ENCODE measurements at places on chromosomes 7 and 10.

GRCh38 chr7:157991351-157991750, 596.3 kb downstream of the PTPRN2 start:
- DNase-seq: no peak

GRCh38 chr7:55546814-55547213, 25.5 kb downstream of the VOPP1 start:
- peak; percentile 21 for DNase-seq

GRCh38 chr7:158856883-158857668, 718 bp downstream of the DYNC2I1 start:
- no peak for DNase-seq

DNA sequence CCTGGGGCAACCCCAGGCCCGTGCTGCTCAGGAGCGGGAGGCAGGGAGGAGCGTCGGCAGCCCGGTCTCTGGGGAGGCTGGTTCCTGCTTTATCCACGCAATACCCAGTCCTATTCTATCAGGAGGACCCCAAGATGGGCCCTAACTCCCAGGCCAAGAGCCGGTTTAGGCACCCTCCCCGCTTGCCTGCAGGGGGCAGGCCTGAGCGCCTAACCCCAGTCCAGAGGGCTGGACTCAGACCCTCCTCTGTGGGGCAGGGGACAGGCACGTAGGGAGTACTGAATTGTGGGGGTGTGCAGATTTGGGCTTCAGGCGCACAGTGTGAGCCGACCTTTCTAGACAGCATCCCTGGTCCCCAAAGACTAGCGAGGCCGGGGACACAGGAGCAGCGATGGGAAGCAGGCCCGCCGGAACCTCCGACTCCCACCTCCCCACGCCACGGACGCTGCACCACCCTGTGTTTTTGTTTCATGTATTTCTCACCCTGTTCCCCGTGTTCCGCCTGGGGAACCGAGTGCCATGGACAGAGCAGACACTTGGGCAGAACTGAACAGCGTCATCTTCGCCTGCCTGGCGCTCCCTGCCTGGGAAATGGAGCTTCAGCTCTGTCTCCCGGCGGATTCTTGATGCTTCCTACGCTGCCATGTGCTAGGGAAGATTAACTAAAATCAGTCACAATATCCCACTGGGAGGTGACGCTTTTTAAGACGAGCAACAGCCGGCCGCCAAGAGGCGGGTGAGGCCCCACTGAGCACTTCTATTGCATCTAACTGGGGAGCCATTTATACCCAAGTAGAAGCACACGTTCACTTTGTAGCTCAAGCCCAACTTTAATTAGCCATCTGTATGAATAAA, 5.3 kb downstream of the NUDT1 start:
- DNase-seq: no peak

GRCh38 chr7:45606931-45607330, 32.8 kb downstream of the ADCY1 start:
- no peak for DNase-seq

GRCh38 chr7:100957832-100958421, 8.6 kb downstream of the MUC3A start:
- no peak for DNase-seq

- DNase-seq: no peak
Measured at GRCh38 chr10:71694567-71694968, 25.0 kb downstream of the C10orf105 start.

DNA sequence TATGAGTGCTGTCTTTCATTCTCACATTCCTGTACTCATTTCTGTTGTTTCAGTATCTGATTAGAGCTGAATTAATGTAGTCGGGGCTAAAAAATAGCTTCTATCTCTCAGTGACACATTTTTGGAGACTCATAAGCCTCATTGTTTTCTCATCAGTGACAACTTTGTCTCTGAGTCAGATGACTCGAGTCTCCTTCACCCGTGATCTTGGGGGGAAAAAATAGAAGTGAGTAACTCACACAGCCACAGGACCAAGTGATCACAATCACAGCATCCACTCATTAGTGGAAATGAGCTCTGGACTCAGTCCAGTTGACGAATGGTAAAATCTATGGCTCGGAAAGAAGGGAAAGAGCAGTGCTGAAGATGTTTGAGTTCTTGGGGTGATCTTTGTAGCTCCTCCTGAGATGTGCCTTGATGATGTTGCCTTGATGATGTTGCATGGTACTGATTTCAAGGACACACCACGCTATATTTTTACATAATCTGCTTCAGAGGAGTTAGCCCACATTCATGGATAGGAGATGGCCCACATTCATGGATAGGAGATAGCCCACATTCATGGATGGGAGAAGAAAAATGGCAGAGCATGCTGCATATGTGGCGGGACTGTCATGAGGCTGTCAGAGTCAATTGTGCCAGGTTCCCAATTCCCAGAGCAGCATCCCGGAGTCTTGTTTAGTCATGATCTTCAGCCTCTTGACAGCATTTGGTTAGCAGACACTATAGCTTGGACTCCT, 214.7 kb downstream of the CELF2 start:
- no peak for DNase-seq

- no peak for DNase-seq
Measured at GRCh38 chr7:285731-286130, 4.2 kb upstream of the FOXL3 start.

DNA sequence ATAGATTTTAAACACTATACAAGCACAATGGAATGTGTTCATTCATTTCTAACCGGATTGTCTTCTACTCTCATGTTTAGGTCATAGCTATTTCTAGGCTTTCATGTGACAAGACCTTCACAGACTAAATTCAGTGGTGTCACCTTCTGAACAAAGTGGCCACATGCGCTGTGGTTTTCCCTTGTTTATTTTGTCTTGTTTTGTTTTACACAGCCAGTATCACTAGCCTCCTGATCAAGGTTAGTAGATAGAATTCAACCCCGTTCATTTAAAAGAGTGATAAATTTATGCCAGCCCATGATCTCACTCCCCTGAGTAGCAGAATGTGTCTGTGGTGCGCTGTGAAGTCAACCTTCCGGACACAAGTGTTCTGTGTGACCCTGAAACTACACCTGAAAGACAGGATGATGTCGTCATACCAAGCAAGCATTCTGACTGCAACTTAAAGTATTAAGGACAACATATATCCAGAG, 209.1 kb downstream of the CREB5 start:
- DNase-seq: no peak

GRCh38 chr10:86905429-86905828, 52.0 kb downstream of the MMRN2 start:
- no peak for DNase-seq

DNA sequence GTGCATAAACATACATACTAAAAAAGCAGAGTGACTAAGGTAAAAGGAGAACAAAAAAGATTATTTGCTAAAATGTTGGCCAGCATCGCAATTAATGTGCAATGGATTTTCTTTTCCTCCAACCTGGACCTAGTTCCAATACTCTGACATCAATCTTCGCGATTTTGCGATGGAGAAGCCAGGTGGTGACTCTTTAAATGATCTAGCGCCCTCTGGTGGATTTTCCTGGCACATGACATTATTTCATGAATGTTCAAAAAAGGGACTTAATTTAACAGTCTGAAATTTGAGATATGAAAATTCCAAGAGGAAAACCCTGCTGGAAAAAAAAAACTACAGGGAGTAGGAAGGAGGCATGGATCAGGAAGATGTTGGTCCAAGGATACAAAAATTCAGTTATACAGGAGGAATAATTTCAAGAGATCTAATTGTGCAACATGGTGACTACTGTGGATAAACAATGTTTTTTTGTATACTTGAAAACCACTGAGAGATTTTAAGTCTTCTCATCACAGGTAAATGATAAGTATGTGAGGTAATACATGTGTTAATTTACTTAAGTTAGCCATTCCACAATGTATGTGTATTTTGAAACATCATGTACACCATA, 4.3 kb upstream of the KCNMA1 start:
- no peak for DNase-seq

- no peak for DNase-seq
Measured at GRCh38 chr7:139709485-139709884, 68.3 kb downstream of the HIPK2 start.

DNA sequence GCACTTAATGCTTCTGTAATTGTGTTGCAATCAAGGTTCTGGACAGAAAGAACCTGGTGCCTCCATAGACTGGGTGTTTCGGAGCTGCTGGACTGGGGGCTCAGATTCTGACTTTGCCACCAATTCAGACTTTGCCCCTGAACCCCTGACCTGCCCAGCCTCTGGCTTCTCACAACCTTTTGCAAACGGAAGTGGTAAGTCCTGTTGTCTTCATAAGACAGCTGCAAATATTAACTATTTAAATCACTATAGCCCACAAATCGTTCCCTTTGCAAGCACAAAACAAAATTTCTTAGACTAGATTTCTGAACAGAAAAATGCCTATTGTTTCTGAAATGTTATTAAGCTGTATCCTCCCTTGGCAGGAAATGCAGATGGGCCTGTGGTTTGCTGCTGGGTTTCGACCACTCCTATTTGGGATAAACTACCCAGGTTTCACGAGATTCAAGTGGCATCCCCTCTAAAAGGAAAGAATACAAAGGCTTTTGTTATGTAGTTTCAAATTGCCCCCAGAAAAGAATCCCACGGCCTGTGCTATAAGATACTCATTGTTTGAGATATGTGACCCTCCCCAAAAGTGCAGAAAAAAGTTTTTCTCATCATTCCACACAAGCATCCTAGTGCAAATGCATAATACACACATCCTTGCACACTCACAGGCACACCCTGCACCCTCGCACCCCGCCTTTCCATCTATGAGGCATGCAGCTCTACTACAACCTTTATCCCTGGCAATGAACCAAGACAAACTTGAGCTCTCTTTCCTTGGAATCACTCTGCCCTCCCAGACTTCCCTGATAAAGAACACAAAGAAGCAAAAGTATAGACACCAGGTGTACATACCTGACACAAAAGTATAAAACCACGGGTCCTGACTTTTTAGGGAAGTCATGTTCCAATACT, 209.1 kb downstream of the PRPF18 start:
- DNase-seq: no peak

DNA sequence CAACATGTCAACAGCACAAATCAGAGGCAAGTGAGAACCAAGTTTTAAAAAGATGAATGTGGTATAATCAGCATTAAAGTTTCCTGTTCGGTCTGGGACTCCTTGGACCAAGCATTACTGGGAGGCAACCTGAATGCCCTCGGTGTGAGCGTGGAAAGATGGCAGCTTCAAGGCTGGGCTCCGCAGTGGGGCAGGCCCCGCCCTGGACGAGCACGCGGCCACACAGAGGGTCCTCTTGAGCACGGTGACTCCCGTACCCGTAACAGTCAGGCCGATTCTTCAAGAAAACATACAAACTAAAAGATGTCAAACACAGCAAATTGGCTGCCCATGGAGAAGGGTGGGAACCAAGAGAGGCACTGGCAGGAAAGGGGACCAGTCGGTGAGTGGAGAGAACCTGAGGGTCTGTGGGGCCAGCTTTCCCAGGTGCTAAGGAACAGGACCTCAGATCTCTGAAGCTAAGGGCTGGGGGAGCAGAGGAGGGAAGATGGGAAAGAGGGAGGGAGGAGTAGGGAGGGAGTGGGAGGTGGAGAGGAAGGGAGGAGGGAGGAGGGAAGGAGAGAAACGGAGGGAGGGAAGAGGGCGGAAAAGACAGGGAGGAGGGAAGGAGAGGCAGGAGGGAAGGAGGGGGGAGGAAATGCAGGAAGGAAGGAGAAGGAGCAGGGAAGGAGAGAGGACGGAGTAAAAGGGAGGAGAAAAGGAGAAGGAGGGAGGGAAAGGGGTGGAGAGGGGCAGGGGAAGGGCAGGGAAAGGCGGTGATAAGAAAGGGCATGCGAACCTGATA, 71.2 kb upstream of the FAM20C start:
- no peak for DNase-seq

DNA sequence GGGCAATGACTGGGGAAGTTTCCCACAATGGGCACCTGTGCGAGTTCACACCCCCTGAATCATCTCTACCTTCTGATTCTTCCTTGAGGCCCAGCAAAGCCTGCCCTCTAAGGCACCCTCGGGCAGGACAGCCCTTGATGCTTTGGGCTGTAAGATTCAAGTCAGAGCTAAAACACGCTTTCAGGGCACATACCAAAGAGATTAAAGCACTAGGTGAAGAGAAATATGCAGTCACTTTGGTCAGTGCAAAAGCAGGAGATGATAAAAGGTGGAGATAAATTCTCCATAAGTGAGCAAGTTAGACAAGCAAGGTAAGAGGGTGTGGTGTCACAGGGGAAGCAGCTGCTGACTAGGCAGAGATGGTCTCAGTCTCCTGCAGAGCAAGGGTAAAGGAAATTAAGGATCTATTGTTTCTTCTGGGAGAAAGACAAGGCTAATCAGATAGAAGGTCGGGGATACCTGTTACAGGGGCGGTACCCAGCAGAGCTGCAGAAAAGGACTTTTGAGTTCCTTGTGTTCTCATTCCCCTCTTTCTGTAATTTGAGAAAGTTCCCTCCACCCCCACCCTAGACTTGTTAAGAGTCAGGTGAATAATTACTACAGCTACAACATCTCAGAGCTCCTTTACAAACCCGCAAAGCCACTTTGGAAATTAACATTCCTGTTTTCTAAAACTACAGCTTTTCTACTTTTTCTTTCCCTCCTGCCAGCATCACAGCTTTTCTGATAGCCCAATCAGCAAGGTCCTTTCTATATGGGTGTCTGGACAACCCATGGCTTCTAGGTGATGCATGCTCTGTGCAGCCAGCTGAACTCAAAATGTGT, 26.4 kb downstream of the PDLIM1 start:
- DNase-seq: no peak

DNA sequence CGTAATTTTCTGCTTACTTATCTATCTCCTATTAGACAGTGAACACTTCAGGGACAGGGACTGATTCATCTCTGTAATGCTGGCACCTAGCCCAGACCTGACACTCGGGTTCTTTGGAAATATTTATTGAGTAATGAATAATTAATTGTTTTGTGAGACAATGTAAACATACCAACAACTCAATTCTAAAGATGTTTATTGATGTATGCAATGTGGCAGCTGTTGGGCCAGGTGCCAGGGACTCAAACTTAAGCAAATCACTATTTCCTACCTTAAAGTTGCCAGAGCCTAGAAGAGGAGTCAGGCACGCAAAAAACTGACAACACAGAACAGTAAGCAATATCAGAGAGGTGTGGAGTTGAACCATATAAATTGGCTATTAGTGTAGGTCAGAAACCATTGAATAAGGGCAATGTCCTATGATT, 63.6 kb upstream of the BMPER start:
- no peak for DNase-seq

- no peak for DNase-seq
Measured at GRCh38 chr7:96686305-96686704, 23.3 kb downstream of the SEM1 start.

DNA sequence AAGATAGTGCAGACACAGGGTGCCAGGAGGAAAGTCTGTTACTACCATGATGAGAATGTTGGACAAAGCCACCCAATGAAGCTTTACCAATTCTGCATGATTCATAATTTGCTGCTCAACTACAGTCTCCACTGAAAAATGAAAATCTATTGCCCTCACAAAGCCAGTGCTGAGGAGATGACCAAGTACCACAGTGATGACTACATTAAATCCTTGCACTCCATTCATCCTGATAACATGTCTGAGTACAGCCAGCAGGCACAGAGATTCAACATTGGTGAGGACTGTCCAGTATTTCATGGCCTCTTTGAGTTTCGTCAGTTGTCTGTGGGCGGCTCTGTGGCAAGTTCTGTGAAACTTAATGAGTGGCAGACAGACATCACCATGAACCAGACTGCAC, 144.0 kb downstream of the PLCE1 start:
- no peak for DNase-seq

GRCh38 chr7:25950488-25951413, 201.2 kb upstream of the NFE2L3 start:
- peak; percentile 37 for DNase-seq

GRCh38 chr7:44311561-44312495, 13.6 kb downstream of the CAMK2B start:
- DNase-seq: no peak

- no peak for DNase-seq
Measured at GRCh38 chr10:4748491-4749270, 77.3 kb upstream of the AKR1E2 start.

- no peak for DNase-seq
Measured at GRCh38 chr10:16769331-16769730, 47.9 kb downstream of the RSU1 start.

All from amygdala (tissue), 56 donors.